ENCODE measurements at places on chromosomes 7 and 10.

DNA sequence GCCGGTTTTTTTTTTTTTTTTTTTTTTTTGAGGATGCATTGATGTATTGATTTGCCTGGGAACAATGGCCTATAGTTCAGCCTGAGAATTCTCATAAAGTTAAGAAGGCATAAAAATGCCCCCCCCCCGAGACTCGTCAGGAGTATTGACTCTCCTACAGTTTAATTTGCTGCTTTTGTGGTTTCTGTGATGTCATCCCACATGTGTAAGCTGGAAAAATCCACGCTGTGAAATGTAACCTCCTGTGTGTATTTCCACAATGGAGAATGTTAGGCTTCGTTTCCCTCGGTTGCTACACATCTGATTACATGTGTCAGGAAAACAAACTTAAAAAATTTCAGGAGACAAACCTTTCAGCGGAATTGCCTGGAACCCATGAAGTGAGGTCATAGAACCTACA, 117.9 kb downstream of the FANK1 start:
- H3K27me3 ChIP-seq, result no peaks in the 10 kb centered on the region
- no peak overlapping the region for H3K27ac ChIP-seq
- no peak for ATAC-seq
- H3K4me3 ChIP-seq, result no peak overlapping the region

GRCh38 chr10:70478191-70479164, at the start of gene PALD1:
TSS of gene PALD1 (plus strand) at chr10:70478767. CDS start at chr10:70525952, 47,185 bp downstream.
- H3K27ac ChIP-seq, result peak within 1 kb of the TSS; percentile 79
- ATAC-seq, result peak; percentile 46
- H3K36me3 ChIP-seq, result no peaks in the 10 kb centered on the region
- H3K4me3 ChIP-seq, result peak within 1 kb of the TSS; percentile 87
- H3K27me3 ChIP-seq, result no peaks in the 10 kb centered on the region

GRCh38 chr7:118082506-118082905, 101.5 kb upstream of the LSM8 start:
- peaks cover 10% of the 10 kb centered on the region for H3K4me1 ChIP-seq
- H3K27ac ChIP-seq, result no peak overlapping the region
- ATAC-seq, result no peak
- H3K4me3 ChIP-seq, result no peak overlapping the region

GRCh38 chr7:45573204-45573603, 964 bp upstream of the ADCY1 start:
- no peaks in the 10 kb centered on the region for H3K36me3 ChIP-seq
- peaks cover 53% of the 10 kb centered on the region for H3K27me3 ChIP-seq
- no peak overlapping the region for H3K27ac ChIP-seq
- no peak overlapping the region for H3K4me3 ChIP-seq

- no peak overlapping the region for H3K4me3 ChIP-seq
- ATAC-seq, result no peak
- H3K4me1 ChIP-seq, result no peaks in the 10 kb centered on the region
- H3K36me3 ChIP-seq, result no peaks in the 10 kb centered on the region
Measured at GRCh38 chr10:52879091-52879807, 106.7 kb upstream of the MBL2 start.

GRCh38 chr7:135467207-135467711, 42.6 kb downstream of the CNOT4 start:
- H3K36me3 ChIP-seq, result peaks cover 33% of the 10 kb centered on the region
- peaks cover 37% of the 10 kb centered on the region for H3K4me1 ChIP-seq
- H3K27ac ChIP-seq, result no peak overlapping the region
- no peak for ATAC-seq

DNA sequence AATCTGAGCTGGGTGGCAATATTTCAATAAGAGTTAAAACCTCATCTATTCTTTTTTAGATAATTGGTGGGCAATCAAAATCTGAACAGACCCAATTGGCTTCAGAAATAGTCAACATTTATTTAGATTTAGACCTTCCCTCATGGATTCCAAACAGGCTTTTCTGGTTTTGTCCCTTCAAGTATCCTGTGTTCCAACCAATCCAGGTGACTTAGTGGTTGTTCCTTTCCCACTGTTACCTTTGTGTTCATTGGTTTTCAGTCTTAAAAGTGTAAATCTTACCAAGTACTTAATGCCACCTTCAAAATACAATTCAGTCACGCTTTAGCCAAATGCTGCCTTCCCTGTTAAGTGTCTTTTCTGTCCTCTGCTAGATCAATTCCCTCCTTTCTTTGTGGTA, 85.9 kb downstream of the AHR start:
- H3K4me3 ChIP-seq, result no peak overlapping the region
- no peak for ATAC-seq
- H3K36me3 ChIP-seq, result no peaks in the 10 kb centered on the region
- no peaks in the 10 kb centered on the region for H3K27me3 ChIP-seq
- H3K4me1 ChIP-seq, result no peaks in the 10 kb centered on the region

DNA sequence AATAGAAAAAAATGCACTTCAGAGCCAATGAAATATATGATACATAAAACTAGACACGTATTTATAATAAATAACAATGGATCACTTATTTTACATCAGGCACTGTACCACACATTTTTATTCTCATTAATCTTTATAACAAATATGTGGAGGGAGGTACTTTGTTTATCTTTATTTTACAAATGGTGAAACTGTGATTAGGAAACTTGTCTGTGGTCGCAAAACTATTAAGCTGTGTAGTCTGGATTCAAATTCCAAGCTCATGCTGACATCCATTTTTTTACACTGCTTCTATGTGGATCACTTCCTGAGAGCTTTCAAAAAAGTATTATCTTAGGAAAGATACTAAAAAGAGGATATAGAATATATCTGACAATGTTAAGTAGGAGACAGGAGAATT, 978.6 kb downstream of the SORCS1 start:
- no peak overlapping the region for H3K4me3 ChIP-seq
- no peaks in the 10 kb centered on the region for H3K27me3 ChIP-seq
- no peaks in the 10 kb centered on the region for H3K36me3 ChIP-seq
- no peaks in the 10 kb centered on the region for H3K4me1 ChIP-seq
- H3K27ac ChIP-seq, result no peak overlapping the region

- ATAC-seq, result peak; percentile 66
- no peaks in the 10 kb centered on the region for H3K27me3 ChIP-seq
- peak overlapping the region; percentile 55 for H3K4me3 ChIP-seq
- H3K36me3 ChIP-seq, result no peaks in the 10 kb centered on the region
- peaks cover 11% of the 10 kb centered on the region for H3K4me1 ChIP-seq
Measured at GRCh38 chr7:141975806-141976523, 2.4 kb upstream of the TAS2R38 start.

- ATAC-seq, result no peak
- H3K36me3 ChIP-seq, result no peaks in the 10 kb centered on the region
- H3K4me3 ChIP-seq, result no peak overlapping the region
- H3K27me3 ChIP-seq, result no peaks in the 10 kb centered on the region
- peaks cover 30% of the 10 kb centered on the region for H3K4me1 ChIP-seq
Measured at GRCh38 chr7:18180685-18181084, 153.0 kb upstream of the PRPS1L1 start.

DNA sequence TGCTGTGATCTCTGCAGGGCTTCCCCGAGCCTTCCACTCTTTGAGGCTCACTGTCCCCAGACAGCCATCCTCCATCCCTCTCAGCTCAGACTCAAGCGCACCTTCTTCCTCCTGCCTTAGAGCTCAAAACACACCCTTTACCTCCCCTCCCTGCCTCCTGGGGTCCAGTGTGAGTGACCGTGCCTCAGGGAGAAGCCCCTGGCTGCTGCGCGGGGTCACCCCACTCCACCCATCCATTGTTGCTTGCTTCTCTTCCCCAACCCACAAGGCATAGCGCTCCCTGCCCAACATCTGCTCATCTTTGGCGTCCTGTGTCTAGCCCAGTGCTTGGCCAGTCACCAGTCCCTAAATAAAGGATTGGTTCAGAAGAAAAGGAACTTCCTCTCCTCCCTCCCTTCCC, 170.3 kb downstream of the TCERG1L start:
- H3K27me3 ChIP-seq, result no peaks in the 10 kb centered on the region
- no peak overlapping the region for H3K4me3 ChIP-seq
- no peaks in the 10 kb centered on the region for H3K36me3 ChIP-seq
- no peak for ATAC-seq
- H3K27ac ChIP-seq, result no peak overlapping the region
- H3K4me1 ChIP-seq, result no peaks in the 10 kb centered on the region

DNA sequence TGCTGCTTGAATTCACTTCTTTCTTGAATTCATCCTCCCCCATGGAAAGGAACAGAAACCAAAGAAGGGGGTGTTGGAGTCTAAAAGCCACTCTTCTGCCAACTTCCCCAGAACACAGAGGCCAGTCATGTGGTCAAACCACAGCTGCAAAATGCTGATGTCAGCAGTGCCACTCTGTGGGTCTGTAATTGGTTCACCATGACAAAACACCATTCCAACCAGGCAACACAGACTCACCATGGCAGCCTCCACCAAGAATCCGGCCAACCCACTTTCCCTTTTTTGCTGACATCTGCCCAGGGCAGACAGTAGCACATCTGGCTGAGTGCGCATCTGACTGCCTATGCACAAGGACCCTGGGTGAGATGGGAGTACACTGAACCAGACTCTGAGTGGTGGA, 16.8 kb downstream of the OSBPL3 start:
- H3K36me3 ChIP-seq, result peaks cover 5% of the 10 kb centered on the region
- peaks cover 90% of the 10 kb centered on the region for H3K4me1 ChIP-seq
- ATAC-seq, result peak; percentile 92
- peak overlapping the region; percentile 67 for H3K4me3 ChIP-seq
- H3K27me3 ChIP-seq, result no peaks in the 10 kb centered on the region

DNA sequence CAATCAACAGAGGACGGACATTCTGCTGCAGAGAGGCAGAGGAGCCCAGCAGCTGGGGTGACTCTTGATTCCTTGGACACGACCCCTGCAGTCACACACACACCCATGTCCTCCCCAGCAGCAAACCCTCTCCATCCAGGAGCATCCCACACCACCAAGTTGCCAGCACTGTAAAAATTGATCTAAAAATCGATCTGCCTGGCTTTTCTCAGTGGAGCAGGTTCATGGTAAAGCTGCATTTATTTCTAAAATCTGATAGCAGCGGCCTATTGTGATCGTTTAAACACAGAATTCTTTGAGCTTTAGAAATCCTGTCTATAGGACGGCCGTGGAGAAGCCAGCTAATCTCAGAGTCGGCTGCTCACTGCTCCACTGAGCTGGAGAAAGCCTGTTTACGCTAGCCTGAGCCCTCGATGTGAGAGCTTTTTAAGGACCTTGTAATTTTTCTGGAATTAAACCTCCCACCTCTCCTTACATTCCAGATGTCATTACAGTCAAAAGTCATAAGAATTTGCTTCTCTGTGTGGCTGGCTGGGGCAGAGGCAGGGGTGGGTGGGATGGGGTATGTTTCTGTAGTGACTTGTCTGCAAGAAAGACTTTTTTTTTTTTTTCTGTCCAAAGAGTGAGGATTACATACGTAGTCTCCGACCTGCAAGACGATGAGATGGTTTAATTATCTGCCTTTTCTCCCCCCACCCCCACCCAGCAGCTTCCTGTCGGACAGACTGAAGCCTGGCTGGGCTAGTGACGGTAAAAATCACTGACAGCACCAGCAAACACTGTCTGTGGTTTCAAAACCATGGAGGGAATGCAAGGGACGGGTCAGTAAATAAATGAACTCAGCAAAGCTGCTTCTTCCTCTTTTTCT, 31.6 kb downstream of the TRIM8 start:
- H3K4me3 ChIP-seq, result no peak overlapping the region
- peak; percentile 88 for ATAC-seq
- H3K27ac ChIP-seq, result peak overlapping the region; percentile 85
- H3K36me3 ChIP-seq, result no peaks in the 10 kb centered on the region

DNA sequence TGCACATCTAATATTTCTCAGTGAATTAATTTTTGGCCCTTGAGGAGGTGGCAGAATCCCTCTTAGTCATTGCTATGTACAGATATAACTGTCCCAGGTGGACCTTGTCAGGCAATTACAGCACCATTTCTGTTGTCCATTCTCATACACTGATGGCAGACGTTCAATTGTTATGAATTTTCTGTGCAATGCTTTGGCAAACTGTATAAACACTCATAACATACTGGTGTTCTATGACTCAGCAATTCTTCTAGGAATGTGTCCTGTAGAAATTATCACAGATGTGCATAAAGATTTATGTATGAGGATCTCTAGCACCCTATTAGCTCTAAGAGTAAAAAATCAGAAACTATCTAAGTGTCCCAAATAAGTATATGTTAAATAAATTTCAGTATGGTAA, 80.8 kb downstream of the DNAJB9 start:
- no peak overlapping the region for H3K27ac ChIP-seq
- peaks cover 8% of the 10 kb centered on the region for H3K27me3 ChIP-seq
- H3K4me3 ChIP-seq, result no peak overlapping the region
- no peaks in the 10 kb centered on the region for H3K36me3 ChIP-seq
- ATAC-seq, result no peak
- H3K4me1 ChIP-seq, result no peaks in the 10 kb centered on the region

DNA sequence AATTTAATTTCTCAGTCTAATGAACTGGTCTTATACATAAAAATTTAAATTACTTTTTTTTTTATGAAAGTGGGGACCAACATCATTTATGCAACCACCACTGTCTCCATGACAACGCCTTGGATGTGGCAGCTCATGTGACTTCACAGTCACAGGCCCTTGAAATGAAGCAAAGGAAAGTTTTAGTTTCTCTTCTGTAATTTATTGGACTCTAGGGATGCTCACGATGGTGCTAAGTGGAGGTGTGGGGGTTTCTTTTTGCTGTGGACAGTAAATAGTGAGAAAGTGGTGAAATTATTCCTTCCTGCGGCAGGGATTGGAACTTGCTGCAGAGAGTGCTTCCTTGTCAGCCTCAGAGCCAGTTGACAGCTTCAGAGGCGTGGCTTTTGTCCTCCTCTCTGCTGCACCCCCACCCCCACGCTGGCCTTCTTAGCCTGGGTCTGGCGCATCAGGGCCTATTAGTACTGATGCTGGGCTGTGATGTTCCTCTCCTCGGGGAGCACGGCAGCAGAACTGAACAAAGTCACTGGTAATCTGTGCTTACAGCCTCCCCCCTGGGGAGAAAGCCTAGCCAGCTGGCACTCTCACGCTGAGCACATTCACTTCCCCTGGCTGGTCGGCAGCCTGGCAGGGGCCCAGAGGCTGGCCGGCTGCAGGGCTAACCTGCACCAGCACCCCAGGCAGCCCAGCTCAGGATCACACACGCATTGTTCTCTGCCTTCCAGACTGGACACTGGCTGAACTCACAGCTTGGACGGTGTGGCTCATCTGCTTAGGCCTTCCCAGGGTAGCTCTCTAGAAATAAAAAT, 517.5 kb upstream of the GALNT17 start:
- peaks cover 18% of the 10 kb centered on the region for H3K4me1 ChIP-seq
- ATAC-seq, result peak; percentile 88
- H3K27me3 ChIP-seq, result no peaks in the 10 kb centered on the region
- peaks cover 14% of the 10 kb centered on the region for H3K36me3 ChIP-seq

- H3K36me3 ChIP-seq, result no peaks in the 10 kb centered on the region
- H3K27me3 ChIP-seq, result no peaks in the 10 kb centered on the region
- H3K27ac ChIP-seq, result no peak overlapping the region
- H3K4me3 ChIP-seq, result no peak overlapping the region
- H3K4me1 ChIP-seq, result no peaks in the 10 kb centered on the region
Measured at GRCh38 chr7:4227105-4228010, 454.7 kb upstream of the FOXK1 start.

- no peak overlapping the region for H3K27ac ChIP-seq
- no peak for ATAC-seq
- H3K36me3 ChIP-seq, result no peaks in the 10 kb centered on the region
- no peaks in the 10 kb centered on the region for H3K4me1 ChIP-seq
Measured at GRCh38 chr7:152735443-152736004, 24.0 kb upstream of the ACTR3B start.
